ENCODE measurements at places on chromosomes 1 and 21. TPM values are rescaled to one million over a fixed set of nuclear protein-coding genes. Genes with fewer than 3 reads are reported as not detected.

- DNase-seq: no peak
These were observed 10.8 kb downstream of the SLC45A3 start for GRCh38 chr1:205669341-205670149.

DNA sequence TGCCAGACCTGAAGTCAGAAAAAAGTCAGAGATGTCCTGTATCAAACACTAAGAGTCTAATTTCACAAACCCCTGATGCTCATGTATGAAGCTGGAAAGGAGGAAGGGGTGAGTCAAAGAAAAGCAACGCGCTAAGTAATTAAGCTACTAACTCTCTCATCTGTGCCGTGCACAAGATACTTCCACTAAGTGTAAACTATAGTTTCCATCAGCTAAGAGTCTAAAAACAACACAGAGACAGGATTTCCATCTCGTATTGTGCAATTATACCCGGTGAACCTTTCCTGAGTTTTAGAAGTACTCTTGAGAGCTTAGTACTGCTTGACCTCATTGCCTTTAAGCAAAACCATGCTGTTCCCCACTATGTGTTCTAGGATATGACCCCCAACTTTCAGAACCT, 19.0 kb downstream of the DNALI1 start:
- no peak for DNase-seq

The HAX1 gene
- total RNA-seq: 110 TPM

- DNase-seq: no peak
These were observed 9.7 kb downstream of the CNTN2 start for GRCh38 chr1:205052690-205053089.

GRCh38 chr1:94084547-94084946, 36.4 kb downstream of the ABCA4 start:
- DNase-seq: no peak

DNA sequence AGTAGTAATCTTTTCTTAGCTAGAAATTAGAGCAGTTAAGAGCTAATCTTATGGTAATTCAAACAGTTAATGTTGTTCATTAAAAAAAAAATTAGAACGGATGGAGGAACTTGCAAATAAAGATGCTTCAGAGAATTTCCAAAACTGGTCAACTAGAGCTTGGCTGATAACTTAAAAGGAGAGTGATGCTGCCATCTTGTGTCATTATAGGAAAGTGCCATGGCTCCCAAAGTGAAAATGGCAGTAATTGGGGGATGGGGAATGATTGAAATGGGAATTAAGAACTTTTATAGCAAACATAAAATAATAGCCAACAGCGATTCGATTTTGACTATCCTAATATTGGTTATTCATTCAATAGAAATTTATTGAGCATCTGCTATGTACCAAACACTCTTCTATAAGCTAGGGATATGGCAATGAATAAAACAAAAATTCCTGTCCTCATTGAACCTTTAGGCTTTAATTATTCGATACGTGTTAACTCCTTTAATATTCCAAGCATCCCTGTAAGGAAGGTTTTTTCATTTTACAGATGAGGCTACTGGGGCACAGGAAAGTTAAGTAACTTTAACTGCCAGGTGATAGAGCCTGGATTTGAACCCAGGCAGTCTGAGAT, 5.7 kb upstream of the PLPP3 start:
- no peak for DNase-seq

GRCh38 chr1:40703316-40703715, 11.8 kb downstream of the NFYC start:
- DNase-seq: no peak

DNA sequence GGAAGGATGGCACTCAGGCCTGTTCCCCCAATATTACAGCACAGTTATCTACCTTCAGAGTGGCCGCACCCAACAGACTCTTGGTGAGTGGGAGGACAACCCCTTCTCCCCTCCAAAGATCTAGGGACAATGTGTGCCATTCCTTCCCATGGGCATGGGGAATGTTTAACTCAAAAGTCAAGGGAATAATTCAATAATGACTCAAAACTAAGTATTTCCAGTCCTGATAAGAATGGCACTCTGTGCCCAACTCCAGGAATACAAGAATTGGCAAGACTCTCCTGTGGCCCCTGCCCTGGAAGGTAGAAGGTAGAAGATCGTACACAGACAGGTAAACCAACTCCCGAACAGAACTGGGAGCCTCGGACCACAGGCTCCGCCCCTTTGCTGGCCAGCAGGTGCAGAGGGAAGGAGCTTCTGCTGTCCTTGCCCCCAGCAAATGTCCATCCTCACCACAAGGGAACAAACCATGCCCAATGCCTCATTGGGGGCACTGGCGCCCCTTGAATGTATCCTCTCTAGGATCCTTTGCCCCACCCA, 514.0 kb downstream of the NPHP4 start:
- no peak for DNase-seq

DNA sequence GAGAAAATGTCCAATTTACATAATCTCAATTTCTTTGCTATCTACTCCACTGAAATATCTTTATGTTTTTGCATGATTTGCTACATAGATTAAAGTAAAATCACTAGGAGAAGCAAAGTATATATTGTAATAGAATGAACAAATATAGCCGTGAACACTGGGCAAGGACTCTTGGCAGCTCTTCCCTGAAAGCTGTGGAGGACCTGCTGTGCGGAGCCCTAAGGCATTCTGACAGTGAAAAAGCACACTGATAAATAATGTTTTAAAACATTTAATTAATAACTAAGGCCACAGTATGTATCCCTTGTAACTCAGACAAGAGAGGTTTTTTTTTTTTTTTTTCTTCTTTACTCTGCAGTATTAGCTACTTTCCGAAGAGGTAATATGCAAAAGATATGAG, 256.1 kb upstream of the DPYD start:
- no peak for DNase-seq

The AMY1B gene
- total RNA-seq: not detected

- DNase-seq: peak; percentile 56
These were observed 990 bp upstream of the MRPS6 start for GRCh38 chr21:34072145-34073031.

DNA sequence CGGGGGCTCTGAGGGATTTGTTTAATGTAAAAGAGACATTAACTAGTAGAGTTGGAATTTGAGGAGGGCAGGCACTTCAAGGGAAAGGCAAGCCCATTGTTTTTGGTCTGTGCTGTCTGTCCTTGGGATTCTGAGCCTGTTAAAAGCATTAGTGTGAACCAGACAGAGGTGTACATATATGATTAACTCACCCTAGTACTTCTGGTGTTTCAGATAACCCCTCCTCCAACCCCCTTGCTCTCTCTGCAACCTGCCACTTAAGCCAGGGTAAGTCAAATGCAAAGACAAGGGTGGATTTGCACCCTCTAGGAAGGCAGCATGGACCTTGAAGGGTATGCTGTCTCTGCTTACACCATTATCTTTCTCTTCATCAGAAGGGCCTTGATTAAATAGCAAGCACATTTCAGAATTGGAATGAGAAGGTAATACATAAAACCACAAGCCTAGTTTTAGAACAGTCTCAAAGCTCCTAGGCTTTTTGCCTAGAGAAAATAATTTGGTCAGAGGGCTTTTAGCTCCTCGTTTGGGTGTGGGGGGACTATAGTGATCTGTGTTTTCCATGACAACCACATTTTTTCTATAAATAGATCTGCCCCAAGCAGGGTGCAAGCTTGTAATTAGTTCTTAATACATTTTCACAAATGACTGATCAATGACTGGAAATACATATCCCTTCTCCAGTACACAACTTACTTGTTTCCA, 120.7 kb upstream of the SGIP1 start:
- no peak for DNase-seq

DNA sequence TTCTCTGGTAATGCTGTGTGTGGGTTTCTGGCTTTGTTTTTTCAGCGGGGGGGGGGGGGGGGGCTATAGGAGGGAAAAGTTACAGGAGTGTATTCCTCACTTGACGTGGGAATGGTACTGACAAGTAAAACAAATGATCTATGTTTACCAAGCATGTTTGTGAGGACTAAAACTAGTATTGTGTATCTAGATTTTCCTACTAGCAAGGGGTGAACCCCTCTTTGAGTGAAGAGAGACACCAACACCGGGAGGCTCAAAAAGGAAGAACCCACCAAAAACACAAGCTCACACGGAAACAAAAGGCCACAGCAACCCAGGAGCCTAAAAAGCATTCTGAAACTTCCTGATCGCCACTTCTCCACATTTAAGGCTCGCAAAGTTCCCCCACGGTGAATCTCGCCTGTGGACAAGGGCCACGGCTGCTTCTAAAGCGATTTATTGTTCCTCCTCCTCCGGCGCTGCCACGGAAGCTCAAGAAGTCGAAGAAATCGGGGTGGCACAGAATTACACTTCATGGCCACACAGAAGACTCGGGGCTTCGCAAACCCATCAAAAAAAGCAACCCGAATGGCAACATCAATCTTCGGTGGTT, 703 bp downstream of the PUM1 start:
- DNase-seq: peak; percentile 43

DNA sequence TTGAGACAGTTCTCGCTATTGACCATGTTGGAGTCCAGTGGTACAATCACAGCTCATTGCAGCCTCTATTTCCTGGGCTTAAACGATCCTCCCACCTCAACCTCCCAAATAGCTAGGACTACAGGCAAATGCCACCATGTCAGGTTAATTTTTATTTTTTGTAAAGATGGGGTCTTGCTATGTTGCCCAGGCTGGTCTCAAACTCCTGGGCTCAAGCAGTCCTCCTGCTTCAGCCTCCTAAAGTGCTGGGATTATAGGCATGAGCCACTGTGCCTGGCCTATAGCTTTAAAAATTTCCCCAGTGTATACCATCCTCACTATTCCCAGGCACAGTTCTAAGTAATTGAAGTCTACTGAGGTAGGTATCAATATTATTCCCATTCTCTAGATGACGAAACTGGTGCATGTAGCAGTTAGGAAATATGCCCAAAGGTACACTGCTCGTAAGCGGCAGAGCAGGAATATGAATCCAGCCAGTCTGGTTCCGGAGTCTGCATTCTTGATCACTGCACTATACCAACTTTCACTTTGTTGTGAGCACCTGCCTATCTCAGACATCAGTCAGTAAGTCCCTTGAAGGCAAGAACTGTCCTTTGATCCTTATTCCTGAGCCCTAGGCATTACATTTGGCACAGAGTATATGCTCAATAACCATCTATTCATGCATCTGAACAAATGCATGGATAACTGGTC, 11.5 kb upstream of the SRP9 start:
- peak; percentile 41 for DNase-seq
